Osteocyte (in vitro differentiated cells): ENCODE measurements at places on chromosomes 4 and X.

DNA sequence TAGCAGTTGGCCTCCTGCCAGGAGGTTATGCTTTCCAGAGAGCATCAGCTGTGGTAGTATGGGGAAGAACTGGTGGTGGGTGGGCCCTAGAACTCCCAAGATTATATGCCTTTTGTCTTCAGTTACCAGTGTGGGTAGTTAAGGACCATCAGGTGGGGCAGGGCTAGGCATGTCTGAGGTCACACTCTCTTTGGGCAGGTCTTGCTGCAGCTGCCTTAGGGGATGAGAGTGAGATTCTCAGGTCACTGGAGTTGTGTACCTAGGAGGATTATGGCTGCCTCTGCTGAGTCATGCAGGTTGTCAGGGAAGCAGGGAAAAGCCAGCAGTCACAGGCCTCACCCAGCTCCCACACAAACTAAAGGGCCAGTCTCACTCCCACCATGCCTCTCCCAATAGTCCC is 172.9 kb upstream of the GYPA start:
- DNase-seq: no peak

- no peak for DNase-seq
Measured at GRCh38 chrX:103329991-103330390, at the start of gene TCEAL7. TCEAL7 (plus strand) TSS chrX:103330239; CDS start chrX:103331404, 1,165 bp downstream.

GRCh38 chrX:10233173-10233572 is 76.4 kb downstream of the CLCN4 start:
- DNase-seq: no peak

DNA sequence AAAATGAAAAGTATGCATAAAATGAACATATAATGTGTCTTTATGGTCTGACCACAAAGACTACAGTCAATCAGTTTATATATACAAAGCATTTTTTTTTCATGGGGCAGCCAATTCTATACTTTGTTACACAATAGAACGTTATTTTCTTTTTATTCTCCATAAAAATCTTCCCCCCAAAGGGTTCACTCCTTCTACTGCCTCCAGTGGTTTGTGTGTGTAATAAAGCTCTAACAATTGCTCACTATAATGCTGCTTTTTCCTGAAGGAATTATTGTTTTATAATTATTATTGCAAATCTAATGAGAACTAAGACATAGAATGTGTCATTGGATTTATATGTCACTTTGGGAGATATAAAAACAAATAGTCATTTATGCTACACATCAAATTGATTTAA is 664.1 kb upstream of the PABPC4L start:
- no peak for DNase-seq

- peak; percentile 69 for DNase-seq
Measured at GRCh38 chrX:152642931-152643564, 5.4 kb downstream of the GABRQ start.

DNA sequence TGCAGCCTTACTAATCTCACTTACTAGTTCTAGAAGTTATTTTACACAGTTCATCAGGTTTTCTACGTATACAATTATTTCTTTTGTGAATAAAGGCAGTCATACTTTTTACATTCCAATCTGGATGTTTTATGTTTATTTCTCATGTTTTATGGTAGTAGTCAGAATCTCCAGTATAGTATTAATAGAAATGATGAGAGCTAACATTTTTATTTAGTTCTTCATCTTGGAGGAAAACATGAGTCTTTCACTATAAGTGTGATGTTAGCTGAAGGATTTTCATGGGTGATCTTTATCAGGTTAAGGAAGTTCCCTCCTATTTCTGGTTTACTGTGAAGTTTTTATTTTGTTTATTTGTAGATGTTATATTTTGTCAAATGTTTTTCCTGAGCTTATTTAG is 256.1 kb upstream of the GIMD1 start:
- DNase-seq: no peak

GRCh38 chr4:26178854-26179253 is 142.0 kb upstream of the RBPJ start:
- DNase-seq: no peak

GRCh38 chr4:72418458-72418857 is 150.6 kb downstream of the ADAMTS3 start:
- DNase-seq: no peak
